ENCODE measurements at places on chromosomes 2 and 18. TPM values are rescaled to one million over a fixed set of nuclear protein-coding genes. Genes with fewer than 3 reads are reported as not detected.

GRCh38 chr2:132497591-132497990, 81.0 kb downstream of the GPR39 start:
- no peak for DNase-seq
- no peak overlapping the region for H3K4me3 ChIP-seq
- H3K27me3 ChIP-seq, result no peaks in the 10 kb centered on the region
- no peak overlapping the region for H3K27ac ChIP-seq
- no peaks in the 10 kb centered on the region for H3K36me3 ChIP-seq
- peaks cover 3% of the 10 kb centered on the region for H3K4me1 ChIP-seq

GRCh38 chr2:25701801-25702200, 28.4 kb upstream of the DTNB start:
- no peaks in the 10 kb centered on the region for H3K27me3 ChIP-seq
- no peaks in the 10 kb centered on the region for H3K36me3 ChIP-seq
- peaks cover 6% of the 10 kb centered on the region for H3K4me1 ChIP-seq
- H3K27ac ChIP-seq, result no peak overlapping the region
- DNase-seq, result no peak
- no peak overlapping the region for H3K4me3 ChIP-seq

- DNase-seq, result no peak
- H3K4me3 ChIP-seq, result no peak overlapping the region
- H3K4me1 ChIP-seq, result peaks cover 4% of the 10 kb centered on the region
- H3K36me3 ChIP-seq, result no peaks in the 10 kb centered on the region
These were observed 42.7 kb downstream of the NPPC start for GRCh38 chr2:231883468-231883881.

DNA sequence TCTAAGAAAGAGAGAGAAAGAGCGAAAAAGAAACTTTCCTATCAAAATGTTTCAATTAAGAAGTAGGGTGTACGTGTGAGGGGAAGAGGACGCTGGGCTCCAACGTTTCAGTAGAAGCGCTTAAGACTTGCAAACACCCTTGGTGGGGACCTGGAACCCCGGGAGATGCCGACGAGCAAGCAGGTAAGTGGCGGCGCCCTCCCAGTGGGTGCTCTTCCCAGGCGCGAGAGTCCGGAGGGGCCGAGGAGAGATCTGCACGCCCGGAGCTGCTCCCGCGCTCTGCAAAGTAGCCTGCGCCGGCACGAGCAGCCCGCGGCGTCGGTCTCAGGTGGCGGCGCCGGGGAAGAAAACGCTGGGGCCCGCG, 678 bp upstream of the OTX1 start:
- no peaks in the 10 kb centered on the region for H3K27me3 ChIP-seq
- peaks cover 13% of the 10 kb centered on the region for H3K36me3 ChIP-seq
- 0 out of 2 replicates have a peak, but pooled peaks cover 6% of the 10 kb centered on the region for H3K4me1 ChIP-seq
- peak overlapping the region; percentile 49 for H3K4me3 ChIP-seq

DNA sequence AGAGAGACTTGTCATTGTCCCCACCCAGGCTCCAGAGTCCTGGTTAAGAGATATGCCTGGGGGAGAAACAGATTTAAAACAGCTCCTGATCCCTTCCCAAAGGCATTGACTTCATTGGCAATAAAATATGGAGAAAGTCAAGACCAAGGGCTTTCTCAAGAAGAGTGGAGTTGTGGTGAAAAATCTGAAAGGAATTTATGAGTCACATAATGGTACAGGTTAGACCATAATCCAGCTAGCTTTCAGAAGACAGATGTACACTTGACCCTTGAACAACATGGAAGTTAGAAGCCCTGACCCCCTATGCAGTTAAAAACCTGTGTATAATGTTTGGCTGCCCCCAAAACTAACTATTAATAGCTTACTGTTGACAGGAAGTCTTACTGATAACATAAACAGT, 599.1 kb upstream of the SOX11 start:
- no peaks in the 10 kb centered on the region for H3K4me1 ChIP-seq
- DNase-seq, result no peak
- no peaks in the 10 kb centered on the region for H3K36me3 ChIP-seq
- no peak overlapping the region for H3K4me3 ChIP-seq
- H3K27ac ChIP-seq, result no peak overlapping the region

DNA sequence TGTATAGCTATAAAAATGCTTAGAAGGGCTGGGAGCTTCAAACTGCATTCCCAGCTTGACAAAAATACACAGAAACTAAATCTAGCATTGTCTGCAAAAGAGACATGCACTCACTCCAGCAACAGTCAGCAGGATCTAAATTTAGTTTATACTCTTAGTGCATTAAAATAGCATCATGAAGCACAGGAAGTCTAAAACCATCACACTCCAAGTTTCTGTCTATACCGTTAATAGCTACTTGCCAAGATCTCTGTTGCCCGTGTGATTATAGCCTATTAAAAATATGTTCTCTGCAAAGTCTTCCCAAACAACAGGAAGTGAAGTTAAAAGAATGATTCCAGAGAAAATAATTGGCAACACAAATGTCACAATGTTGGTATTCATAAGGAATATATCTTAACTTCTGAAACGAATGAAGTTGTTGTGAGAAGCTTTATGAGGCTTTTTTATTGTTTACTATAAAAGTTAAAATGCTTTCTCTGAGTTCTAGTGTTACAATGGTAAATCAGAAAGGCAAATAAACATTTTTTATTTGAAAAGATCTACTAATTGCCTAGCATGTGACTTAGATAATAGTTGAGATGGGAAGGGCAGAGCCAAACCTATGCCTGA, 184.2 kb downstream of the ZNF385B start:
- H3K4me1 ChIP-seq, result peaks cover 13% of the 10 kb centered on the region
- H3K27ac ChIP-seq, result peak overlapping the region; percentile 53
- no peak overlapping the region for H3K4me3 ChIP-seq

GRCh38 chr2:68320118-68320641, 431 bp upstream of the CNRIP1 start:
- DNase-seq, result peak; percentile 55
- peaks cover 11% of the 10 kb centered on the region for H3K4me1 ChIP-seq
- H3K27ac ChIP-seq, result peak overlapping the region; percentile 89
- H3K27me3 ChIP-seq, result no peaks in the 10 kb centered on the region
- H3K4me3 ChIP-seq, result peak overlapping the region; percentile 91
- H3K36me3 ChIP-seq, result peaks cover 20% of the 10 kb centered on the region

- H3K4me1 ChIP-seq, result 0 out of 2 replicates have a peak, but pooled peaks cover 5% of the 10 kb centered on the region
- no peak overlapping the region for H3K4me3 ChIP-seq
- DNase-seq, result no peak
- no peaks in the 10 kb centered on the region for H3K27me3 ChIP-seq
- H3K36me3 ChIP-seq, result peaks cover 20% of the 10 kb centered on the region
- no peak overlapping the region for H3K27ac ChIP-seq
These were observed 33.8 kb downstream of the CFAP36 start for GRCh38 chr2:55553321-55553720.

- peaks cover 32% of the 10 kb centered on the region for H3K27me3 ChIP-seq
- DNase-seq, result no peak
- H3K27ac ChIP-seq, result no peak overlapping the region
- H3K36me3 ChIP-seq, result no peaks in the 10 kb centered on the region
- H3K4me1 ChIP-seq, result no peaks in the 10 kb centered on the region
These were observed 4.4 kb upstream of the ST8SIA5 start for GRCh38 chr18:46761059-46761769.

The EMILIN1 gene
- 184 TPM for polyA plus RNA-seq

The PLB1 gene
- 0.10 TPM for polyA plus RNA-seq

The RAB6C gene
- 0.02 TPM for polyA plus RNA-seq

The NGEF gene
- polyA plus RNA-seq, result 1.4 TPM
